ENCODE measurements at places on chromosomes 5 and 9. TPM values are rescaled to one million over a fixed set of nuclear protein-coding genes. Genes with fewer than 3 reads are reported as not detected.

DNA sequence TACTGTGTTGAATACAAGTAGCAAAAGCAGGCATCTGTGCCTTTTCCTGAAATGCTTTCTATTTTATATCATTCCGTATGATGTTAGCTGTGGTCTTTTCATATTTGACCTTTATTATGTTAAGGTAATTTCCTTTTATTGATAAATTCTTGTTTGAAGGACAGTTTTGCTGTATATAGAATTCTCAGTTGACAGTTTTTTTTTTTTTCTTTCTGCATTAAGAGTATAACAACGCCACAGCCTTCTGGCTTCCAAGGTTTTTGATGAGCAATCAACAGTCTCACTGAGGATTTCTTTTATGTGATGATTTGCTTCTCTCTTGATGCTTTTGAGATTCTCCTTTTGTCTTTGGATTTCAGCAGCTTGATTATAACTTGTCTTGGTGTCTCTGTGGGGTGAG is 23.6 kb downstream of the ZNF483 start:
- H3K4me3 ChIP-seq = no peak overlapping the region
- no peaks in the 10 kb centered on the region for H3K4me1 ChIP-seq
- DNase-seq = no peak
- H3K27ac ChIP-seq = no peak overlapping the region

- H3K36me3 ChIP-seq = no peaks in the 10 kb centered on the region
Observed at GRCh38 chr5:110968246-110969005, 103.1 kb upstream of the TSLP start.

DNA sequence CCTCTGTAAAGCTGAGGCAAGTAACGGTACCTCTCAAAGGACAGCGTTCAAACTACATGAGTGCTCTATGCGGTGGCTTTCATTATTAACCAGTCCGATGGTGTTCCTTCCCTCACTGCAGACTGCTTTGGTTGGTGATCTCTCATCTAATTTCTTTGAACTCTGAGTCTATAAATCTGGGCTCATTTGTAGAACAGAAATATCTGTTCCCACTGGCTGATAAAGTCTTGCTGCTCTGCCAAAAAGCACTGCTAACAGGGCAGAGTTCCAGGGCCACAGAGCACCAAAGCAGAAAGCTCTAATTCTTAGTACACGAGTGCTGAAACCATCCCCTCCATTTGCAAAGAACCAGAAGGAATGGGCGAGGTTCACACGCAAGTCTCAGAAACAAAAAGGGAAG is 81.9 kb downstream of the MED27 start:
- peaks cover 8% of the 10 kb centered on the region for H3K36me3 ChIP-seq
- H3K27ac ChIP-seq = no peak overlapping the region
- H3K4me1 ChIP-seq = peaks cover 14% of the 10 kb centered on the region
- H3K27me3 ChIP-seq = no peaks in the 10 kb centered on the region

DNA sequence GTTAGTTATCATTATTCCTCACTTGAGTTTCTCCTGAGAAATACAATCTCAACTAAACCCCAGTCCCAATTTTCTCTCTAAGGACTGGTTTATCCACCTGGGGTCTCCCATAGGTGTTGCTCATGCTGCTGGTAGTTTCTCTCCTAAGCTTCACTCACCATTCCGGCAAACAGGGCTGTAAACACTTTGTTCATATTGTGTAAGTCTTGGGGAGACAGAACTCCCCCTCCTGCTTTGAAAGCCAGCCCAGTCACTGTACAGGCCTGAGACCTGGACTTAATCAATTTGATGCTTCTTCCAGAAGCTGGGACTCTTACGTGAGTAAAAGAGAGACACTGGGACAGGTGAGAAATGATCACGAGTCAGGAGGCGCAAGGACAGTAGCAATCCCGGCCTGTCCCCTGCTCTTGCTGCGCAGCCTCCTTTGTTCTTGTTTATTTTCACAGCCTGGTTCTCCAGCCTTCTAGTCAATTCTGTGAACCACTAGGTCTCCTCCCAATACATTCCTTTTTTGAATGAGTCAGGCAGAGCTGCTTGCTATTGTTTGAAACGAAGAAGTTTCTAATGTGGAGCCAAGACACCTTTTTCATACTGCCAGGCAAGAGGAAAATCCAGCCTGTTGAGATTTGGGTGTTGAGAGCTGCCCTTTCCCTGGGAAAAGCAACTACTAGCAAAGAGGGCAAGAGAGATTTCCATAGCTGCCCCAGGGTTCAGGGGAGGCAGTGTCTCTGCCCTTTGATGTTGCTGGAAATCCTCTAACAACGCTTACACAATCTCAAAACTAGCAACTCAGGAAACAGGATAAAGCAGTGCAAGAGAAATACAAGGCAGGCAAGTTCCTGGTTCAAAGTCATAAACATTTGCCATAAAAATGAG is 9.2 kb upstream of the SHROOM1 start:
- H3K27me3 ChIP-seq = peaks cover 5% of the 10 kb centered on the region
- H3K4me3 ChIP-seq = no peak overlapping the region
- no peaks in the 10 kb centered on the region for H3K4me1 ChIP-seq
- H3K27ac ChIP-seq = no peak overlapping the region

DNA sequence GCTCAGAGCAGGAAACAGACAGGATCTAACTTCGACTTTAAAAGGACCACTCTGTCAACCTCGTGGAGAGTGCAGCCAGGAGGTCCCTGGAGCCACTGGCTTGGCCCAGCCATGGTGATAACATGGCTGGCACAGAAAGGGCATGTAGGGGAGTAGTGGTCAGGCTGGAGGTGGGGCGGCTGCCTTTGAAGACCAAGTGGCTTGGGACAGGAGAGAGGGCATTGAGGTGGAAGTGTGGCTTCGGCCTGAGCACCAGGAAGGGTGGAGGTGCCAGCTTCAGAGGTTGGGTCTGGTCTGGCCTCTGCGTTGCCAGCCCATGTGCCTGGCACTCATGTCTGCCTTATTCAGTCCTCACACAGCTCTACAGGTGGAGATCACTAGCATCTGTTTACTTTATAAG is 270.0 kb downstream of the NSG2 start:
- no peak overlapping the region for H3K4me3 ChIP-seq
- H3K36me3 ChIP-seq = no peaks in the 10 kb centered on the region
- no peak for DNase-seq
- H3K4me1 ChIP-seq = peaks cover 2% of the 10 kb centered on the region
- H3K27me3 ChIP-seq = peaks cover 13% of the 10 kb centered on the region

DNA sequence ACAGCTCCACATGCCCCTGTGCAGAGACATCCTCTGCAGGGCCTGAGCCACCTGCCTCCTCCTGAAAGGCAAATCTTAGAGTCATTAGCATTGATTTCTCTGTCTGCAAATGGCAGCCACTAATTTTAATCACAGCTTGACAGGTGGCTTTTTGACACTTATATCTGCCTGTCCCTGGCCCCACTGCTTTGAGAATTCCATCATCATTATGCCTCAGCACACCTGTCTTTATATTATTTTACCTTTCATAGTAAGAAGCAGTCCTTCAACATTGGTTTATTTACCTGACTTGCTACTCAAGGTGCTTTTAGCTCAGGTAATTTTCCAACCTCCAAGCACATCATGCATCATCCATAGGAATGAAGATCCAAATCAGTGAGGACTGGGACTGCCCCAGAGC is 451.3 kb downstream of the MTRR start:
- H3K27me3 ChIP-seq = no peaks in the 10 kb centered on the region
- H3K4me3 ChIP-seq = no peak overlapping the region
- no peaks in the 10 kb centered on the region for H3K4me1 ChIP-seq
- H3K27ac ChIP-seq = no peak overlapping the region
- H3K36me3 ChIP-seq = no peaks in the 10 kb centered on the region
- no peak for DNase-seq

- H3K4me3 ChIP-seq = no peak overlapping the region
- no peak overlapping the region for H3K27ac ChIP-seq
- no peak for DNase-seq
- peaks cover 12% of the 10 kb centered on the region for H3K27me3 ChIP-seq
- H3K4me1 ChIP-seq = peaks cover under 1% of the 10 kb centered on the region
- no peaks in the 10 kb centered on the region for H3K36me3 ChIP-seq
Observed at GRCh38 chr9:93307468-93308157, 123.7 kb downstream of the WNK2 start.

DNA sequence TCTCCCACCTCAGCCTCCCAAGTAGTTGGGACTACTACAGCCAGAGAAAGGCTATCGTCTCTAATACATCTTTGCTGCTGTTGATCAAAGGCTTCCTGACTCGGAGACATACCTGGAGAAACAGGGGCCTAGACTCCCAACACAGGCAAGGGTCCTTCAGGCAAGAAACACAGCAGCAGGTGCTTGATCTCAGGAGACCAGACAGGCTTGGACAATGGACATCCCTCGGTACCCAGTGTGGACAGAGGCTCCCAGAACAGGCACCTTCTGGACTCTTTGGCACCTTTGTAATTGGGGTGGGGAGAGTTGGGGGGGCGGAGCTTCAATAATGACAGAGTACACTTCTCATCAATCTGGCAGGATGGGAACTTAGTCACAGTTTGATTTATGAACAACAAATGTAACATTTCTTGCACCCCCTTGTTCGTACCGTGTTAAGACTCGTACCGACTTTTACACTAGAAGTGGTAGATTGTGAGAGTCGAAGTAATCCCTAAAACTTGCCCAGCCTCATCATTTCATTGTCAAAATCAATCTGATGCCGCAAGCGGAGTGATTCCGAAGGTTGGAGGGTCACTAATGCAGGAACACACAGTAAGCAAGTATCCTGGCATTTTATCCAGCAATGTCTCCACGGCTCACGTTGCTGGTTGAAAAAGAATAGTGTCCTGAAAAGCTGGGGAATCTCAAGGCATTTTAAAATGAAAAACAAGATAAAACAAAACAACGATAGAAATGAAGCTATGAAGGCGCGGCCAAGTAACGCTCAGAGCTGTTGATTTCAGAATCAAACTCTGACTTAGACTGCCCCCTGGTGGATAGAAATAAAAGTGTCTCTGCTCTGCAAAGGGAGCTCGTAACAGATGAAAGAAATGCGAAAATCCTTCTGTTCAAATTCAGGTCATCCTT is 46.4 kb upstream of the STK32A start:
- H3K27me3 ChIP-seq = no peaks in the 10 kb centered on the region
- no peak overlapping the region for H3K27ac ChIP-seq
- no peak for DNase-seq
- peaks cover 1% of the 10 kb centered on the region for H3K4me1 ChIP-seq
- H3K4me3 ChIP-seq = no peak overlapping the region

GRCh38 chr5:174545926-174546325 is 178.5 kb upstream of the MSX2 start:
- no peaks in the 10 kb centered on the region for H3K36me3 ChIP-seq
- H3K27ac ChIP-seq = no peak overlapping the region
- no peak overlapping the region for H3K4me3 ChIP-seq
- no peaks in the 10 kb centered on the region for H3K27me3 ChIP-seq

DNA sequence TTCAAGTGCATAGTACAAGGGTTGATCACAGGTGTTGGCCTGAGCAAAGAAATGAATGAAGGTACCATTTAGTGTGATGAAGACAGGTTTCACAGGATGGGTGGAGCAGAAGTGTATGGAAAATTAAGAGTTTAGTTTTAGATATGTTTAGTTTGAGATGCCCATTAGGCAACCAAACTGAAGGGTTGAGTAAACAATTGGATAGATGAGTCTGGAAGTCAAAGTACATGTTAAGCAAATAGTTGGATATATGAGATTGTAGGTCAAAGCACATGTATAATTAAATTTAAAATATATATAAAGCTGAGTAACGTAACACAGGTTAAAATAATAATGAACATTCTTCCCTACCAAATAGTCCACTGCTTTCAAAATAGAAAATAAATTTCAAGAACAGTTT is 237.1 kb upstream of the PCSK5 start:
- no peaks in the 10 kb centered on the region for H3K36me3 ChIP-seq
- no peak overlapping the region for H3K4me3 ChIP-seq
- H3K27me3 ChIP-seq = no peaks in the 10 kb centered on the region
- DNase-seq = no peak
- H3K27ac ChIP-seq = no peak overlapping the region
- no peaks in the 10 kb centered on the region for H3K4me1 ChIP-seq

DNA sequence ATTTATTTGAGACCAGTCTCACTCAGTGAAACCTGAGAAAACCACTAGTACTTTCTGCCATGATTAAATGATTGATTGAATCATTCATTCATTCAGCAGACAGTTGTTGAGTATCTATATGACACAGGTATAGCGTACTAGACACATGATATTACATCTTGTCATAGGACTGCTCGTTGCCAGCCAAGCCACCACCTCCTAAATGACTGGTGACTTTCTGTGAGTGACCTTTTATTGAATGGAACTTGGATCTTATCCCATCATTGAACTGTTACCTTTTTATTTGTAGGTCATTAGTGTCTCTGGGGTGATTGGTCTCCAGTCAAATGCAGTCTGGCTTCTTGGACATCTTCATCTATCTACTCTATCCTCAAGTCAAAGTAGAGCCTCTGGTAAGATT is 80.7 kb downstream of the HACD4 start:
- no peaks in the 10 kb centered on the region for H3K4me1 ChIP-seq
- H3K36me3 ChIP-seq = peaks cover 40% of the 10 kb centered on the region
- no peak overlapping the region for H3K4me3 ChIP-seq
- H3K27me3 ChIP-seq = no peaks in the 10 kb centered on the region

GRCh38 chr5:56639476-56639875 is 175.9 kb upstream of the MAP3K1 start:
- no peak overlapping the region for H3K4me3 ChIP-seq
- H3K27me3 ChIP-seq = peaks cover 5% of the 10 kb centered on the region
- H3K4me1 ChIP-seq = no peaks in the 10 kb centered on the region

- peaks cover 58% of the 10 kb centered on the region for H3K27me3 ChIP-seq
- no peak overlapping the region for H3K27ac ChIP-seq
- peaks cover 23% of the 10 kb centered on the region for H3K4me1 ChIP-seq
- no peak for DNase-seq
Observed at GRCh38 chr5:107675201-107675600, 4.5 kb upstream of the EFNA5 start.

- no peak overlapping the region for H3K4me3 ChIP-seq
- no peak overlapping the region for H3K27ac ChIP-seq
- no peaks in the 10 kb centered on the region for H3K27me3 ChIP-seq
- peaks cover 6% of the 10 kb centered on the region for H3K4me1 ChIP-seq
- H3K36me3 ChIP-seq = peaks cover 48% of the 10 kb centered on the region
- DNase-seq = no peak
Observed at GRCh38 chr5:154384480-154385235, 61.1 kb upstream of the SAP30L start.

GRCh38 chr9:89750117-89750791 is 145.4 kb downstream of the GADD45G start:
- no peak overlapping the region for H3K27ac ChIP-seq
- peaks cover 34% of the 10 kb centered on the region for H3K4me1 ChIP-seq
- H3K4me3 ChIP-seq = no peak overlapping the region
- H3K36me3 ChIP-seq = peaks cover 12% of the 10 kb centered on the region
- H3K27me3 ChIP-seq = no peaks in the 10 kb centered on the region

The GMCL2 gene
- total RNA-seq = not detected

The SARDH gene
- total RNA-seq = 1.1 TPM

The GPR150 gene
- 0.11 TPM for total RNA-seq

The ACO1 gene
- 11.1 TPM for total RNA-seq

The LRRC26 gene
- 0.34 TPM for total RNA-seq

The PCDHA1 gene
- total RNA-seq = 0.07 TPM

The ALDH1A1 gene
- not detected for total RNA-seq

The WDR38 gene
- total RNA-seq = not detected
